ENCODE measurements at places on chromosomes 2 and 18. TPM values are rescaled to one million over a fixed set of nuclear protein-coding genes. Genes with fewer than 3 reads are reported as not detected.
A peak's percentile ranks its signal among the peaks of the same experiment; 100 is the strongest.

OSBPL6 gene
- 1.4 TPM for polyA plus RNA-seq

DNA sequence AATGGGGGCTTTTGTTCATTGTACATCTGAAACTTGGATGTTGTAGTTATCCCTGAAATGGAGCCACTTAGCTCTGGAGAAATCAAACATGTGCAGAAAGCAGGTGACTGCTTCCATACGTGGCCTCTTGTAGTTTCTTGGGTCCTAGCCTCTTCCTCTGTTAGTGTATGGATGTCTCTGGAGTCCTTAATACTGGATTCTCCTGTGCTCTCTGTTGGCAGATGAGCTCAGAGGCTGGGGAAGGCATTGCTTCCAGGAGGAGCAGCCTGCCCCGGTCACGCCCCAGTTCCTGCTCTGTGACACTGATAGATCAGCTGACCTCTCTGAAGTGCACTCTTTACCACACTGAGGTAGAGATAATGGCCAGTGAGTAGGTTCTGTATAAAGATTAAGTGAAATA lies 176.2 kb downstream of the LDLRAD4 start:
- H3K4me1 ChIP-seq, result no peaks in the 10 kb centered on the region
- no peaks in the 10 kb centered on the region for H3K36me3 ChIP-seq
- no peak for DNase-seq
- no peak overlapping the region for H3K27ac ChIP-seq
- H3K4me3 ChIP-seq, result no peak overlapping the region

- DNase-seq, result no peak
- no peaks in the 10 kb centered on the region for H3K27me3 ChIP-seq
- H3K4me3 ChIP-seq, result no peak overlapping the region
- peaks cover 23% of the 10 kb centered on the region for H3K4me1 ChIP-seq
These were observed 49.9 kb downstream of the LYPD1 start for GRCh38 chr2:132620115-132620514.

DNA sequence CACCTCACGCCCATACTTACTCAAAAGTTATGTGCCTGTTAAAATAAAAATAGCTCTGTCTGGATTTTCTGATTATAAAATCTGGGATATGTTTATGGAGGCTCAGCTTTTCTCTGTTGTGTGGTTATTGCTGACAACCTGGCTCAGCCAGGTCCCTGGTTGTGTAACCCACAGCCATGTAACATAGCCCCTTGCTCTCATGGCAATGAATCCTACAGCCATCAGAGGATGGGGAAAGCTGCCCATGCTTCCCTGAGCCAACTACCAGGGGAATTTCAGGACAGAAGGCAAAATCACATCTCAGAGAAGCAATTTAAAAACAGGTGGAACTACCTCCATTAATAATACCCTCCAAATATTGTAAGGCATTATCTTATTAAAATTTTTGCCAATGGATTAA lies 29.7 kb downstream of the ST8SIA5 start:
- H3K36me3 ChIP-seq, result no peaks in the 10 kb centered on the region
- no peak for DNase-seq
- no peak overlapping the region for H3K27ac ChIP-seq
- no peak overlapping the region for H3K4me3 ChIP-seq
- no peaks in the 10 kb centered on the region for H3K4me1 ChIP-seq

EGR4 gene
- 0.94 TPM for polyA plus RNA-seq

DNA sequence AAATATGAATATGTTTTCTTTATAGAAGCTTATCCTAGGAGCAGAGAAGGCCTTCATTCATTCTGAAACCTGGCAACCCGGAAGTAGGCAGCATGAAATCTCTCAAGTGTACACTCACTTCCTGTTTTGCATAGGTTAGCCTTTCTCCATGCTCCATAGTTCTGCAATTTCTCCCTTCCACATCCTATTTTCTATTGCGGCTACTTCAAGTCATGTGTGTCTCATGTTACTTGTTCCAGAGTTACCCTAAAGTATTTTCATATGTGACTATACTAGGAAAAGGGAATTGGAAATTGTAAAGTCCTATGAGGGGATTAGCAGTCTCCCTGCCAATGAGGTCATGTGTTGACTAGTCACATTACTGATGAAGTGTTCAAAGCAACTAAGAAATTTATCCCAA lies 320.6 kb downstream of the NCKAP5 start:
- no peaks in the 10 kb centered on the region for H3K4me1 ChIP-seq
- H3K36me3 ChIP-seq, result no peaks in the 10 kb centered on the region
- no peak overlapping the region for H3K27ac ChIP-seq
- no peak for DNase-seq

L3MBTL4 gene
- 2.5 TPM for polyA plus RNA-seq

ALPP gene
- polyA plus RNA-seq, result not detected

DNA sequence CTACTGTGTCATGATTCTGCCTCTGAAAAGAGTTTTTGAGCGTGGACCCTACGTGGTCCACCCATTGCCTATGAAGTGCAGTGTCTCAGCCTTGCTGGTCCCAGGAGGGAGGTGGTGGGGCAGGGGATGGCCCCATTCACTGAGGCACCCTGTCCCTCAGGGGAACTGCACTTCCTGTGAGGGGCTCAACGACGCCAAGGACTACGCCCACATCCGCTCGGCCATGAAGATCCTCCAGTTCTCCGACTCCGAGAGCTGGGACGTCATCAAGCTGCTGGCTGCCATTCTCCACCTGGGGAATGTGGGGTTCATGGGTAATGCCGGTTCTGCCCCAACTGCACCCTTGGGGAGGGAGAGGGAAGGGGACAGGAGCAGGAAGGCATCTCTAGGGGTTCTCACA lies 42.5 kb downstream of the MYO7B start:
- H3K4me3 ChIP-seq, result no peak overlapping the region
- no peaks in the 10 kb centered on the region for H3K4me1 ChIP-seq
- DNase-seq, result no peak
- H3K27me3 ChIP-seq, result no peaks in the 10 kb centered on the region
- H3K36me3 ChIP-seq, result no peaks in the 10 kb centered on the region

GRCh38 chr18:34321066-34321465 lies 96.4 kb upstream of the NOL4 start:
- no peaks in the 10 kb centered on the region for H3K27me3 ChIP-seq
- no peaks in the 10 kb centered on the region for H3K36me3 ChIP-seq
- no peak overlapping the region for H3K4me3 ChIP-seq
- no peaks in the 10 kb centered on the region for H3K4me1 ChIP-seq
- H3K27ac ChIP-seq, result no peak overlapping the region

DNA sequence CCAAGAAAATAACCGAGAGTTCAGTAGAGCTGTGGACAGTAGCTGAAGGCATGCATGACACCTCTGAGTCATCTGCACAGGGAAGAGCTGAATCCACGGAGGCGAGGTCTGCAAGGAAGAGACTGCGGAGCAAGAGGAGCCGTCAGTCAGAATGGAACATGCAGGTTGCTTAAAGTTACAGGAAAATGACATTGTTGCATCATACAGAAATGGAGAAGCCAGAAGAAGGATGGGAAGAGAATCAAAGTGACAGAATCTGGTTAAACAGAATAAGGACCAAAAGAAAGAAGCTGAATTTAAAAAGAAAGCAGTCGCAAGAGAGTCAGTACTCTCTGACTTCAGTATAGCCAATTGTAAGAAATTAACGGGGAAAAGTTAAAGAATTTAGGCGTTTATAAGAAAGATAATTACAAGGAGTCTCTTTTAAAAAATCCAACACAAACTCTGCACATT lies 533.8 kb downstream of the ADCYAP1 start:
- H3K27me3 ChIP-seq, result no peaks in the 10 kb centered on the region
- no peaks in the 10 kb centered on the region for H3K4me1 ChIP-seq
- no peaks in the 10 kb centered on the region for H3K36me3 ChIP-seq
- no peak overlapping the region for H3K27ac ChIP-seq

DNA sequence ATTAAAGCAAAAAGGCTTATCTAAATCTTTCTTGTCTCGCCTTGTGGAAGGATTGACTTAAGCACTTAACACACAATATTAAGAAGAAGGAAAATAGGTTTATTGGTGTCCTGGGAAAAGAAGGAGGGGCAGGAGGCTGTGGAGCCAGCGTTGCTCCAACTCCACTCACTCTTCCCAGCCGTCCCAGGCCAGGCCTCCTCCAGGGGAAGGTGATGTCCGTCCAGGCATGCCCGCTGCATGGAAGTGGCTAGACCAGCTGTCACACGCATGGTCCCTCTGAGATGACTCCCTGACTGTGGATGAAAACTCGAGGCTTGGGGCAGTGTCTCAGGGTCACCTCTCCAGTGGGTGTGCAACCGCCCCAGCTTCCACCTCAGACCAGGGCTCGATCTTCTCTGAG lies 281.1 kb downstream of the GALR1 start:
- no peaks in the 10 kb centered on the region for H3K4me1 ChIP-seq
- no peak overlapping the region for H3K27ac ChIP-seq
- no peaks in the 10 kb centered on the region for H3K27me3 ChIP-seq
- H3K4me3 ChIP-seq, result no peak overlapping the region
- no peak for DNase-seq

FTCDNL1 gene
- polyA plus RNA-seq, result 1.3 TPM

CNGA3 gene
- 1.5 TPM for polyA plus RNA-seq

DNA sequence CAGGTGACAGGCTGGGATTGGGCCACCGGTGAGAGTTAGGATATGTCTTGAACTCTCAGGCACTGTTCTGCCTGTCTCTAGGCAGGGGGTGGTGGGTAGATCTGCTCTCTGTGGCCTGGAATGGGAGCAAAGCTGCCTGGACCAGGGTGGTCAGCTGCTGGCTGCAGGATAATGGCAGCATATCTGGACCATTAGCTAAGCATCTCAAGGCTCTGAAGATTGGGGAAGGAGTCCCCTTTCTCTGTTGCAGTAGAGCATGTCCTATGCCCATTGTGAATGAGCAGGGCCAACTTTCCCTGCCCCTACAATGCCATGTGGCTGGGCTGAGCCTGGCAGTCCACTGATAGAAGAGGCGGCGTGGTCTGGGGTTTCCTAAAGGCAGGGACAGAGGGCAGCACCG lies 34.6 kb downstream of the LOXHD1 start:
- H3K36me3 ChIP-seq, result no peaks in the 10 kb centered on the region
- H3K4me3 ChIP-seq, result no peak overlapping the region
- H3K4me1 ChIP-seq, result no peaks in the 10 kb centered on the region
- H3K27me3 ChIP-seq, result no peaks in the 10 kb centered on the region
- H3K27ac ChIP-seq, result no peak overlapping the region

MALL gene
- polyA plus RNA-seq, result 4.2 TPM

DNA sequence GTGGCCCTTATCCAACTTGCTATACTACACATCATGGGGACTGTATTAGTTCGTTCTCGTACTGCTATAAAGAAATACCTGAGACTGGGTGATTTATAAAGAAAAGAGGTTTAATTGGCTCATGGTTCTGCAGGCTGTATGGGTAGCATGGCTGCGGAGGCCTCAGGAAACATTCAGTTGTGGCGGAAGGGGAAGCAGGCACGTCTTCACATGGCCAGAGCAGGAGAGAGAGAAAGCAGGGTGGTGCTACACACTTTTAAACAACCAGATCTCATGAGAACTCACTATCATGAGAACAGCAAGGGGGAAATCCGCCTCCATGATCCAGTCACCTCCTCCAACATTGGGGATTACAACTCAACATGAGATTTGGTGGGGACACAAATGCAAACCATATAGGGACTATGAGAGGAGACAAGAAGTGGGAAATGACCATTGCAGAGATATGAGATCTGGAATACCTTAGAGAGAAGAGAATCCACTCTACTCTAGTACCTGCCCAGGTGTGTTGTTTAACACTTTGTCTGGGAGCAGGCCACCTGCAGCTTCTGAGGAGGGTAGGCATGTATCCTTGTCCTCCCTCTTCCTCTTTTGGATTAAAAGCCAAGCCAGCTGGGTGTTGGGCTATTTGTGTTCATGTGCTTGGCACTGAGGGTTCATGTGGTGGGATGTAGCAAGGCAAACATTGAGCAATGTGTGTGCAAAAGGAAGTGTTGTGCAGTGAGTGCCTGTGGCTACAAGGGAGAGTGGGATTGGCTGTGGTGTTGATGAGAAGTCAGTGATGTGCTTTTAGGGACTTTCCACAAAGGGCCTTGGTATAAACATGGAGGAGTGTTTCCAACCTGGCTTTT lies 22.8 kb downstream of the TTLL4 start:
- no peaks in the 10 kb centered on the region for H3K27me3 ChIP-seq
- H3K36me3 ChIP-seq, result peaks cover 5% of the 10 kb centered on the region
- no peak overlapping the region for H3K4me3 ChIP-seq
- H3K27ac ChIP-seq, result no peak overlapping the region
- H3K4me1 ChIP-seq, result no peaks in the 10 kb centered on the region

GRCh38 chr2:79292958-79293315 lies 133.4 kb upstream of the REG3A start:
- no peaks in the 10 kb centered on the region for H3K36me3 ChIP-seq
- H3K27ac ChIP-seq, result no peak overlapping the region

OR6B2 gene
- polyA plus RNA-seq, result not detected

- no peaks in the 10 kb centered on the region for H3K27me3 ChIP-seq
- no peak for DNase-seq
- H3K4me1 ChIP-seq, result no peaks in the 10 kb centered on the region
- H3K4me3 ChIP-seq, result no peak overlapping the region
These were observed 38.3 kb upstream of the ANKRD44 start for GRCh38 chr2:197348721-197349360.

- no peaks in the 10 kb centered on the region for H3K36me3 ChIP-seq
- H3K4me3 ChIP-seq, result peak overlapping the region; percentile 33
- H3K27ac ChIP-seq, result peak overlapping the region; percentile 96
- no peak for DNase-seq
These were observed 532 bp downstream of the MYOM1 start for GRCh38 chr18:3219241-3219630.

GRCh38 chr2:45307147-45307546 lies 297.9 kb upstream of the SIX2 start:
- DNase-seq, result no peak
- no peak overlapping the region for H3K4me3 ChIP-seq
- H3K4me1 ChIP-seq, result no peaks in the 10 kb centered on the region
- no peaks in the 10 kb centered on the region for H3K27me3 ChIP-seq
- H3K36me3 ChIP-seq, result no peaks in the 10 kb centered on the region

DNA sequence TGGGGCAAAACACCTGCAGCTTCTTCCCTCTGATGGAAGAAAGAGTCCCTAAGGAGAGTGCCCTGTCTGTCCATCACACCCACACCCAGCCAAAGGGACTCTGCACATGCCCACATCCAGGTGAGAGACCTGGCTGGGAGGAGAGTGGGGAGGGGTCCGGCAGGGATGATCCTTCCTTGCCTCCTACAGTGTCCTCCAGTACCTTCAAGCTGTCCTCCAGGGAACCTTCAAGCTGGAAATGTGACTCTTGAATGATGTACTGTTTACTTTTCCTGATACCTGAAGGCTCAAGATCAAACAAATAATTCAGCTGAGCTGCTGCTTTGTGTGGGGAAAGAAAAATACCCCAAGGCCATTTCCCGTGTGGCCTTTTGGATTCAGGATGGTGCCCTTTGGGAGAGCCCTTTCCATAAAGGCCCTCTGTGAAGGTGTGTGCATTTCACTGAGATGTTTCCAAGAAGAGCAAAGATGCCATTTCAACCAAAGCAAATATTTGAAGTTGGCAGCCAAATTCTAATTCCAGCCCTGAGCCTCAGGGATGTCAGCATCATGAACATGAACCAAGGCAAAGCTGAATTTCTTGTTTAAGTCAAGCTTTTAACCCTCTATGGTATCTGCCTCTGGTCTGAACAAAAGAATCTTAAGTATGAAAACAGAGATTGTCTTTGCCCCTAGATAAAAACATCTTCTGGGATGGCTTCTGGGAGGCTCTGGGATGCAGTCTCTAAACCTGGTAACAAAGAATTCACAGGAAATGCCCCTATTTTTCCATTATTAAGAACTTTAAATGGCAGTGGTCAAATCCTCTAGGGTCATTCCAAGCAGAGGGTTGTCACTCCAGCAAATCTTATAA lies 11.1 kb downstream of the EVA1A start:
- DNase-seq, result no peak
- no peaks in the 10 kb centered on the region for H3K36me3 ChIP-seq
- H3K4me3 ChIP-seq, result no peak overlapping the region
- H3K27me3 ChIP-seq, result no peaks in the 10 kb centered on the region

All from pancreas (tissue), 10 donors.